ENCODE measurements at places on chromosomes 1 and 21.

DNA sequence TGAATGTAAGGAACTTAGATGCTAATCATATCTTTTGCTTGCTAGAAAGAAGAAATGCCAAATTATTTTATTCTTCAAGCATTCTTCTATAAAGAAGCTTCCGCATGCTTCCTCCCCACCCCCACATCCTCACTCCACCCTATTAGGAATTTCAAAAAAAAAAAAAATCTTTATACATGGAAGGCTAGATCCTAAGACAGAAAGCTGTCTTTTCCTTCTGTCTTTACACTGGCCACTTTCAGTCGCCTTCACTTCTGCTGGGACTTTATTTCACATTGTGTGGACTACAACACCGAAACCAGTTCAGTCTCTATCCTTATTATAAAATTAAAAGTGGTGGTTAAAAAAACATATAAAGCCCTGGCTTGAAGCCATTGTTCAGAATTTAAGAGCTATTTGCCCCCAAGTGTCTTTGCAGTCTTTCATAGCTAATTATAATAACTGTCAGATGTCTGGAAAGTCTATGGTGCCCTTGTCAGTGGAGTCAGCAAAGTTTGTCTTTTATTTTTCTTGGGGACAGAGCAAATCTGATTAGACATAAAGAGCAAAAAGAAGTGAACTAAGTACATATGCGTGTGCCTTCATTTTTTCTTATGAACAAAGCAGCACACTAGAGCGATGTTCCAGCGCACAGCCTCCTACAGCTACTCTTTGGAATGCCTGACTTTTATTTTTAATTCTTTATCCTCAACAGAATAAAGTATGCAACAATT lies 297.7 kb downstream of the PTPRC start:
- peak; percentile 64 for DNase-seq

GRCh38 chr1:240935920-240936319 lies 324.0 kb upstream of the GREM2 start:
- DNase-seq: no peak

DNA sequence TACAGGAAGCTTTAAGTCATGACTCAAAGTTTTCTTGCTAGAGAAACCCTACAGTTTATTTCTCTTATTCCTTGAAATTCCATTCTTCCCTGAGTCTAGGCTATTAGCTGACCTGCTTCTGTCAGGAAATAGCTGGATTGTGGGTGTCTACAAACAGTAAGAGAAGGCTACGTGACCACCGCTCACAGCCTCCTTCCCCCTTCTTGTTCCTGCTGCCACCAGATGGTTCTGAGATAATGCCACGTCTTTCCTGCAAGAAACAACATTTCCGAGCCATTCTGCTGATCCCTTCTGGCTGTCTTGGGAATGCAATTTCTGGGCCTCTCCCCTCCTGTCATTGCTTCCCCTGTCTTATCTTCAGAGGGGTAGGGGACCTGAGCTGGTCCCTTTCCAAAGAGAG lies 128.9 kb upstream of the SGIP1 start:
- no peak for DNase-seq

DNA sequence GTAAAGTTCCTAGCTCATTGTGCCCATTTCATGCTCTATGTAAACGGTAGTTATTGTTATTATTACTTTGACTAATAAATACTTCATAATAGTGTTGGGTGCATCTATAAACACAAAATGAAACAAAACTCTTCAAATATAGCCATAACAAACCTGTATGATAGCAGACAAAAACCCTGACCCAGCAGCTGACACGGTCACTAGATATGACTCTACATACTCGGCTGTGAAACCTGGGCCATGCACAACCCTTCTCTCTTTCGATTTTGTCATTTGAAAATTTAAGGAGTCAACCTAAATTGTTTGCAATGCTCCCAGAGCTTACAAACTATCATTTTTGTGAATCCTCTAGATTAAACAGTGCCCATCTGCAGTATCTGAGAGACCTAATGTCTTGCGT lies 8.0 kb upstream of the RGS13 start:
- no peak for DNase-seq

GRCh38 chr1:161044535-161044907 lies 1.3 kb downstream of the USF1 start:
- DNase-seq: no peak

GRCh38 chr1:246724731-246725095 lies 504 bp downstream of the SCCPDH start:
- peak; percentile 58 for DNase-seq

DNA sequence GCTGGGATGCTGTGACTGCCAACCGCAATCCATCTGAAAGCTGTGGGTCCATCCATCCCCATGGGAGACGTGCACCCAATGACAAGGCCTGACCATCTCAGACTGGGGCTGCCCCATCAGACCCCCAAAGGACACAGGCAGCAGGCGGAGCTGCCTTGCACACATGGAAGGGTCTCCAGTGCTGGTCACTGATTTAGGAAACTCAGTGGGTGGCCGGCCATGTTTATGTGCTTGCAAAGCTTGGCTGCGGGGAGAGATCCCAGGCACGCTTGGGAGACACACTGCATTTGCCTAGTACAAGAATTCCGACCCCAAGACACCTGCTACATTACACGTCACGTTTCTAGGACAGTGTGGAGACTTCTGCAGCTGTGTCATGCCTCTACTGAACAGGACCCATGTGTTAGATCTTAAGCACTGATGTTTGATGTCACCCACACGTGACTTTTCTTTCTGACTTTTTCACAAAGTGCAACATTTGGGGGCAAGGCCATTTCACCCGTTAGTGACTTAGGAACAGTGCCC lies 181.4 kb downstream of the CLIC6 start:
- no peak for DNase-seq

GRCh38 chr1:228039006-228039903 lies 32.5 kb downstream of the WNT3A start:
- DNase-seq: no peak

GRCh38 chr21:27424601-27425000 lies 457.7 kb upstream of the ADAMTS5 start:
- DNase-seq: no peak

GRCh38 chr1:63027176-63027575 lies 243.2 kb downstream of the ATG4C start:
- DNase-seq: no peak

DNA sequence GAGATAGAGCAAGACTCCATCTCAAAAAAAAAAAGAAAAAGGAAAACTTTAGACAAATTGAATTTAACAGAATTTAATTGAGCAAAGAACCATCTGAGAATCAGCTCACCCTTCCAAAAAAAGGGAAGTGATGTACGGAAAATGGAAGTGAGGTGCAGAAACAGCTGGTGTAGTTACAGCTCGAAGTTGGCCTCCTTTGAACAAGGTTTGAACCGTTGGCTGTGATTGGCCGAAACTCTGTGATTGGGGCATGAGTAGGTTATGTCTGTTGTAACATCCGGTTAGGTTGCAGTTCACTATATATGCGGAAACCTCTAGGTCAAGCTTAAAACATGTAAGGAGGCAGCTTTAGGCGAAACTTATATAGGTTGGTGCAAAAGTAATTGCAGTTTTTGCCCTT lies 97.9 kb upstream of the KIF26B start:
- DNase-seq: no peak

- DNase-seq: peak; percentile 75
Observed at GRCh38 chr1:228393268-228393701, 13.3 kb downstream of the TRIM11 start.

DNA sequence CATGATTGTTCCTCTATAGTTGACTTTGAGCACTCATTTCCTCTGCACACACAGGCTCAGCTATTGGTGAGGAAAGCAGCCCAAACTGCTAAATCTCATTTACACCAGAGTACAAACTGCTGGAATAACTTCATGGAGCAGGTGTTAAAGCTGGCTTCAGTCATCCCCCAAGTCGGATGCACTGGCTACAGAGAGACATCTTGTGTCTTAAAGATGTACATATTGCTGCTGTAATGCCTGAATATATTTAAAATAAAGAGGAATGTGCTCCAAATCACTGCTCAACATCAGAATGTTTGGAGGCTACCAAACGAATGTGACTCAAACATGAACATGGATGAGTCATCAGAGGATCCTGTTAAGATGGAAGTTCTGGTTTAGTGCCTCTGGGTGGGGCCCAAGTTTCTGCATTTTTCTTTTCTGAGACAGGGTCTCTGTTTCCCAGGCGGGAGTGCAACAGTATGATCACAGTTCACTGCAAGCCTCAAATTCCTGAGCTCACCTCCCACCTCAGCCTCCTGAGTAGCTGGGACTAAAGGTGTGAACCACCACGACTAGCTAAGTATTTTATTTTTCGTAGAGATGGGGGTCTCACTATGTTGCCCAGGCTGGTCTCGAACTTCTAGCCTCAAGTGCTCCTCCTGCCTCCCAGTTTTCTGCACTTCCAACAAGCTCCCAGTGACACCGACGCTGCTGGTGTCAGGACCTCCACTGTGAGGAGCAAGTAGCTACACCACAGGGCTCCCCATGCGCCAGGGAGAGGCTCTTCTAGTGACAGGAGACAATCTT lies 79.0 kb upstream of the KRTAP19-8 start:
- DNase-seq: peak; percentile 59

DNA sequence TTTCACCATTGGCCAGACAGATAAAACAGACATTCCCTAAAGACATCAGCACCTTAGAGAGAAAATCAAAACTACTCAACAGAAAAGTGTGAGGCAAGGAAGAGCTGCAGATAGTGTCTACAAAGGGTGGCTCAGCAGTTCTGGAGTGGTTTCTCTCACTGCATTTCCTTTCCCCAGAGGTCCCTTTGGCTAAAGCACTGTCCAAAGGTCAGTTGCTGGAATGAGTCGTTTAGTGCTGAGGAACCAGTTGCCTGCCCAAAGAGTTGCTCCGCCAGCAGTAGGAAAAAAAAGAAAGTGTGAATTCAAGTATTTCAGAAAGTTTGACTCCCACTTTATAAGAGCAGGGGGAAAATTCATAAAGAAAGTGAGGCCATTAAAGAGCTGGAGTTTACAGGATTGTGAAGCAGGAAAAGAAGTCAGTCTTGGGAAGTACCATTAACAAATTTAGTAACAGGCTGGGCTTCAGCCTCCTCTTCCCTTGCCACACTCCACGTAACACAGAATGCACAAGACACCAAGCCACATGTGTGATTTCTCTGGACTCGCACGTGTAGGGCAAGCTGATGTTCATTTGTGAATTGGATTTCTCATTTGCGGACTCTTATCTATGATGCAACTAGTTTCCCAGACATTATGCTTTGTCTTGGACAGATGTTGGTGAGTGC lies 122.2 kb downstream of the RUNX1 start:
- peak; percentile 48 for DNase-seq

GRCh38 chr1:21320410-21321108 lies 30.3 kb upstream of the ECE1 start:
- DNase-seq: no peak

- DNase-seq: no peak
Observed at GRCh38 chr21:38310646-38311485, 54.1 kb downstream of the KCNJ15 start.

- DNase-seq: peak; percentile 97
Observed at GRCh38 chr1:238409191-238409850, 518.6 kb upstream of the ZP4 start.

GRCh38 chr1:207890136-207890738 lies 20.7 kb downstream of the CD34 start:
- peak; percentile 54 for DNase-seq

GRCh38 chr1:32725615-32725982 lies 23.0 kb upstream of the SYNC start:
- no peak for DNase-seq

DNA sequence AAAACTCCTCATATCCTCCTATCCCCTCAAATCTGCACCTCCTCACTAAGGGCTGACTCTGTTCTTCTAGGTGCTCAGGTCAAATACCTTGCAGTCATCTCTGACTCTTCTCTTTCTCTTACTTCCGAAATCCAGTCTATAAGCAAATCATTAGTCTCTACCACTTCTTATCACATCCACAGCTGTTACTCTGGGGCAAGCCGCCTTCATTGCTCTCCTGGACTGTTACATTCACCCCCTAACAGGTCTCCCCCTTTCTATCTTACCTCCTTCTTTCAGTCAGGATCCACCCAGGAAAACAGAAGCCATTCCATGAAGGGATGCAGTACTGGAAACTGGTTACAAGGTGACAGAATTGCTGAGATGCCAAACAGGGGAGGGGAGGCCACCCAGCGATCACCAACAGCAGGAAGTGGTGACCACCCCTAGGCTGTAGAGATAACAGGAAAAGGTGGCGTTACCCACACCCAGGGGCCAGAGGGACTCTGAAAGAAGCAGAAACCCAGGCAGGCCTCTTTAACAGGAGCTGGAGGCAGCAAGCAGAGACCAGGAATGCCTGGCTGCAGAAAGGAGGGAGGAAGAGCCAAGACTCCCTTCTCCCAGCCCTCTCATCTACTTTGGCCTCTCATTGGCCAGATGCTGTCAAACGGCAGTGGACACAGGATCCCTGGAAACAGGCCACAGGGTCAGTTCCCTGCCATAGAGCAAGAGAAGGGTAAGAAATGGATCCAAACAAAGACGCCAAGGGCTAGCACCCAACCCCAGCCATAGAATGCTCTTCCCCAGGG lies 55.5 kb upstream of the FOXO6 start:
- DNase-seq: no peak

DNA sequence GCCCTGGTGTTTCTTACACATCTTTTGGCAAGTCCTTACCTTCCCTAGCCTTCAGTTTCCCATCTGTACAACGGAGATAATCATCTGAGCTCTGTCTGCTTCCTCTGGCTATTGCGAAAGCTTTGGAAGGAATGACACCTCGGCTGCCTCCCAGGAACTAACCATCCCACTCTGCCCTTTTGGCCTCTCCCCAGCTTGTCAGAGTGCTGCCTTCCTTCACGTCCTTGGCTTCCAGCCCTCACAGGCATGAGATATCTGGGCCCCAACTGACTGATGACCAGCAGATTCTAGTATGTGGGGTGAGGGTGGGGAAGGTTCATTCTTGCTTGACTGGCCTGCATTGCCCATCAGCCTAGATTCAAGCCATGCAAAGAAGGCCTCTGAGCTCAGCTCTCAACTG lies 253.1 kb upstream of the FGGY start:
- peak; percentile 12 for DNase-seq

- no peak for DNase-seq
Observed at GRCh38 chr1:11728126-11728806, 7.7 kb upstream of the AGTRAP start.

DNA sequence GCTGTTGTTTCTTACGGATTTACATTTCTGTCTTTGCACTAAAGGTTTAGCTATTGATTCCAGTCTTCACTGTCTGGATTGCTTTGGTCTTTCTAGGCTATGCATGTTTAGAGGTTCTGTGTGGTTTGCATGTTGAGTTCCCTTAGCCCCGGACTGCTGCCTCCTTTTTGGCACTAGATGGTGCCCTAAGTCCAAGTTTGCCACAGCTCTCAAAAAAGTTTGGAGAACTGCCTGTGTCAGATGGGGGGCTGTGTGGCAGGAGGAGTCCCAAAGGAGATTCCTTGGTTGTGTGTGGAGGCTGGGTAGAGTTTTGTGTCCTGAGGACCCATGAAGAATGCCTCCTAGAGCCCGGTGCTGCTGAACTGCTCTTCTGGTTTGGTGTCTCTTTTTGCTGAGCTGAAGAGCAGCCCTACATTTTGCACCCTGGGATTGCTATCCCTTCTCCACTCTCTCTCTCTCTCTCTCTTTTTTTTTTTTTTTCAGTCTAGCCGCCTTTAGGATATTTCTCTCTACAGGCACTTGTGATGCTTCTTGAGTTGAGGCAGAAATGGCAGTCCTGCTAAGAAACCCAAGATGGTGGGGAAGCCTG lies 74.4 kb downstream of the PTGS2 start:
- DNase-seq: peak; percentile 37

- DNase-seq: peak; percentile 28
Observed at GRCh38 chr1:206898089-206898914, 1.1 kb downstream of the IL24 start.
